ENCODE measurements at places on chromosomes 1 and 21.

DNA sequence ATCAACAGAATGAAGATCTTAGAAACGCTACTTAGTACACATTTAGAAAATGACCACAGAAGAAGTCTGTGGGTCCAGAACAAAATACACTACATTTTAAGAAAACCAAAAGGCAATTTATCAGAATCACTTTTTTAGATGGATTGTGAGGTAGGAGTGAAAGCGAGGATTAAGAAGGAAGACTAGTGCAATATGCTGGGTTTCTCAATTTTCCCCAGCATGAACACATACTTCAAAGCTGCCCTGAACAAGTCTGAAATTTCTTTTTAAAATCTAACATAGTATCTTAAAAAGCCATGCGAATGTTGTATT lies 200.5 kb downstream of the SLC45A1 start:
- no peak for DNase-seq

DNA sequence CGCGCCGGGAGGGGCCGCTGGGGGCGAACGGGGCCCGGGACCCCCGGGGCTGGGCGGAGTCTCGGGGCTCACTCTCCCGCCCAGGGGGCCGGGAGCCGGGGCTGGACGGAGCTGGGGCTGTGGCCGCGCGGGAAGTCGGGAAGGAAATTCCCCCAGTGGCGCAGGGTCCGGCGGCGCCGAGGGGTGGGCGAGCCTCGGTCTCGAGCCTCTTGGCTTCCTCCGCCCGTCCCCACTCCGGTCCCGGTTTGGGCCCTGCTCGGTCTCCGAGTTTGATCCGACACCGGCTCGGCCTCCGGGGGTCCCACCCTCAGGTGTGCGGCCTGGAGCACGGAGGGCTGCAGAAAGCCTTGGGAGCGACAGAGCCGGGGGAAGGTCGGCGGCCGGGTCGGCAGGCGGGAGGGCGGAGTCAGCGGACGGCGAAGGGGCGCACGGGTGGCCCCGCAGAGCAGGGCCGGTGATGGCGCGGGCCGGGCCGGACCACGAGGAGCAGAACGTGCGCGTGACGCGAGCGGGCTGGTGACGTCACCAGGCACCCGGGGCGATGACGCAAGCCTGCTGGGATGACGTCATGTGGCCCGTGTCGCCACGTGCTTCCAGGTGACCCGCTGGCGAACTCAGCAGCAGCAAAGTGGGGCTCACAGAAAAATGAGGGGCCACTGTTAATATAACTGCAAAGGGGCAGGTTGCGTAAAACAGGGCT lies 610 bp upstream of the HES4 start:
- peak; percentile 55 for DNase-seq

DNA sequence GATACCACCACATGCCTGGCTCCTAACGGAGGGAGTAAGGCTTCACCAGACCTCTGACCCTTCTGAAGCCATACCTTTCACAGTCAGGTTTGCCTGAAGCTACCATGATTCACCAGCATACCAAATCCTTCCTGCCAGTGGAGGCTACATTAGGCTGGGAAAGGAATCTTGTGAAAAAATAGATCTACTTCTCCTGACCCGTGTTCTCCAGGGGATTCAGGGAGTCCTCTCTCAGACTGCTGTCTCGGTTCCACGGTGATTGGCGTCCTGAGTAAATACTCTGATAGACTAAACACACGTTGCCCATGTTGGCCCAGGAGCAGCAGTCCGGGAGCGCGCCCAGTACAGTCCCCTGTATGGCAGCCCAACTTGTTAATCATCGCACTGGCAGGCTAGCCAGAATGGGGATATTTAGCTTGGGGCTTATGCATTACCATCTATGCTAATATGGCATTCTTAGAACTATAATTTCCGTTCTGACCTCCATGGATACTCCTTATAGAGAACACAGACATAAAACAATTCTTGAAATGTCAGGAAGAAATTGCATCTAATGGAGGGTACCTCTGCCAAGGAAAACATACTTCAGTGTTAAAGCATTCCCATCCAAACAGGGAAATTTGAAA lies 173.2 kb downstream of the ROR1 start:
- DNase-seq: no peak

- DNase-seq: no peak
Observed at GRCh38 chr1:209613400-209614150, 30.1 kb downstream of the CAMK1G start.

DNA sequence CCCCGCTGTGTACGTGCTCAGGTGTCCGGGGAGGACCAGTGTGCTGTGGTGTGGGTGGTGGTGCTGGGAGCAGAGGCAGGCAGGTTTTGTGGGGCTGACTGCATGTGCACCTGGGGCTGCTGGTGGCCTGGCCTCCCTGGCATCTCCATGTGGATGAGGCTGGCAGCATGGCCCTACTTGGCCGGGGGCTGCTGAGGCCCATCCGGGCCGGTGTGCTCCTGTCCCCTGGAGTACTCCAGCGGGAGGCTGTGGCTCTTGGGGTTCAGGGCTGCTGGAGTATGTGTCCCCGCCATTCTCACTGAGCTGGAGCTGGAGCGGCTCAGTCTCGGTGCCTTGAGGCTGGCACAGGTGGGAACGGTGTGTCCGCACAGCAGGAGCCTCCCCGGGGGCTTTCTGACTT lies 20.8 kb upstream of the PEX10 start:
- DNase-seq: no peak

- no peak for DNase-seq
Observed at GRCh38 chr1:70441392-70442035, 30.4 kb downstream of the CTH start.

- no peak for DNase-seq
Observed at GRCh38 chr1:206867716-206868115, 2.3 kb downstream of the IL20 start.

GRCh38 chr1:75396745-75397144 lies 214.2 kb downstream of the SLC44A5 start:
- no peak for DNase-seq

- DNase-seq: no peak
Observed at GRCh38 chr1:15916417-15916816, 59.5 kb downstream of the ZBTB17 start.

DNA sequence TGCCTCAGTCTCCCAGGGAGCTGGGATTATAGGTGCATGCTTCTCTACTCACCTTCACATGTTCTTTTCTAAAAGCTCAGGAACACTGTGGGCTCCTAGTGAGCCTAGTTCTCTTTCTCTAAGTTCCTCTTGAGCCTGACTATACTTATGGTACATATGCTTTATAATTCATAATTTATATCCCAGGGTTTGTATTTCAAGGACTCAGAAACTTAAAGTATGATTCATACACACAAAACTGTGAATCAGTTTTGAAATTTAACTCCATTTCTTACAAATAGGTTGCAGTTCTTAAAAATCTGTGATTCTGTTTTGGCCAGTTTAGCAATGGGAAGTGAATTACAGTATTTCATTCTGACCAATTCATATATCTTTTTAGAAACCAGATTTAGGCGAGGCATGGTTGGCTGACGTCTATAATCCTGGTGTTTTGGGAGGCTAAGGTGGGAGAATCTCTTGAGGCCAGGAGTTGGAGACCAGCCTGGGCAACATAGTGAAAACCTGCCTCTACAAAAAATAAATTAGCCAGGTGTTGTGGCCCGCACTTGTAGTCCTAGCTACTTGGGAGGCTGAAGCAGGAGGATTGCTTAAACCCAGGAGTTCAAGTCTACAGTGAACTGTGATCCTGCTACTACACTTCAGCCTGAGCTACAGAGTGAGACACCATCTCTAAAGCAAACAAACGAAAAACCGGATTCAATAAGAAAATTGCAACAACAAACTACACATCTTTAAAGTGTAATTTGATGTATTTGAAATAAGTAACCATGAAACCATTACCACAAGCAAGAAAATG lies 15.6 kb downstream of the RASAL2 start:
- no peak for DNase-seq

DNA sequence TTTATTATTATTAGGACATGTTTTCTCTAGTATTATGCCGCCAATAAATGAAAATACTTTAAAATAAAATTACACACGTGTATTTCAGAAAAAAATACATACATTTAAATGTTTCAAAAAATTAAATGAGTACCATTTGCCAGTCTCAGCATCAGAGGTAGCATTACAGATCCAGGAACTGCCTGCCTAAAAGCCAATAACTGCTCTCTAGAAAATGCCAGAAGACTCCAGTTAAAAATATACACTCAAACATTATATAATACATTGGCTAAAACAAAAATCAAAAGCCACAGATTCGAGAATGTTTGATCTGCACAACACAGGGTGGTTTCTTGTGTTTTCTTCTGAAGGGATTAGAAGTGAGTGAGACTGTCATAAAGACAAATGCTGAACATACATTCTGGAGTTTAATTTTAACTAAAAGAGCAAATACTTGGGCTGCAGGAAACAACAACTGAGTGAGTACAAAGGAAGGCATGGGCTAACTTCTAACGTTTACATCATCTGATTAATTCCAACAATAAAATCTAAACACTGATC lies 105.5 kb downstream of the RERE start:
- DNase-seq: no peak

GRCh38 chr1:86155051-86155806 lies 1.3 kb downstream of the COL24A1 start:
- no peak for DNase-seq

- DNase-seq: no peak
Observed at GRCh38 chr1:153534226-153534924, 1.4 kb downstream of the S100A6 start.

DNA sequence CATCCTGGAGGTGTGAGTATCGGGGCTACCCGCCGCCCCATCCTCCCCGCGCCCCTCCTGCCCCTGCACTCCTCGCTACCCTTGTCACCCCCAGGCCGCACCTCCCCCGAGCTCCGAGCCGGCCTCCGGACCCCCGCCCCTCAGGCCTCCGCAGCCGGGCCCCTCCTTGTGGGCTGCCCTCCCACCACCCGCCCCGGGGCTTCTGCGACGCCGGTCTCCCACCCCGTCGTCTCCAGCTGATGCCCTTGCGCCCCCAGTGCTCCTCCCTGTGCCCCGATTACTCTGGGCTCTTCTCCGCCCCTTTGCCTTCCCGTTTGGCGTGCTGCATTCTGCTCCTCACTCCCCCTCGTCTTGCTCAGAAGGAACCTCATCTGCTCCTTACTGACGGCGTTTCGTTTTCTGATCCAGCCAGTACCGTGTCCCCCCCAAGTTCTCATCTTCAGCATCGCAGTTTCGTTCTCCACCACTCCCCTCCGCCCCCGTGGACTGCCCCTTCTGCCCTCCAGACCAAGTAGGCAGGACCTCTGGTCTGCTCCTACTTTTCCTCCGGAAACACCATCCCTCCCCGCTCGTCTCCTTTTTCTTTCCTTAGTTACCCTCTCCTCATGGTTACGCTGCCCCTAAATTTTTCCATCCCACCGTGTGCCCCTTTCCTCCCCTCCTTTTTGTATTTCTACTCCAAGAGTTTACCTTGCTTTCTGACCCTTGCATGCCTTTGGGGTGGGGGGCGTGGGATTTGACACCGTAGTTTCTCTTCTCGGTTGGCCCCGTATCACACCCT lies 841 bp downstream of the SNX27 start:
- DNase-seq: peak; percentile 3

- DNase-seq: no peak
Observed at GRCh38 chr1:145785547-145785946, 38.3 kb downstream of the RNF115 start.

GRCh38 chr1:174413632-174414031 lies 34.1 kb upstream of the GPR52 start:
- DNase-seq: no peak

GRCh38 chr1:58596631-58597052 lies 19.6 kb upstream of the TACSTD2 start:
- no peak for DNase-seq

- no peak for DNase-seq
Observed at GRCh38 chr1:93565496-93566206, 116.0 kb downstream of the BCAR3 start.

DNA sequence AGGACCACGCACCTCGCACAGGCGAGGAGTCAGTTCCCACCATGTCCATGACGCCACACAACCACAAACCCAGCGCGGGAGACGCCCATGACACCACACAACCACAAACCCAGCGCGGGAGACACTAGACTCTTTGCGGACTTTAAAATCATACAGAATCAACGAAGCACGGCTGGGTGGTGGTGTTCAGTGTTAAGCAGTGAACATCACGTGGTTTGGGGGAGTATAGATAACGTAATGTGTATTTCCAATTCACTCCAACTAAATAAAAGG lies 19.2 kb downstream of the PTTG1IP start:
- no peak for DNase-seq

Data from activated CD8-positive, alpha-beta memory T cell treated with anti-CD3 and anti-CD28 coated beads for 4 hours (primary cell).